Stimulated activated CD4-positive, alpha-beta T cell treated with anti-CD3 and anti-CD28 coated beads, Interleukin-1b, Interleukin-23, amount 100 ng/mL, for 24 hours (primary cell): ENCODE measurements at places on chromosomes 3 and 15.

DNA sequence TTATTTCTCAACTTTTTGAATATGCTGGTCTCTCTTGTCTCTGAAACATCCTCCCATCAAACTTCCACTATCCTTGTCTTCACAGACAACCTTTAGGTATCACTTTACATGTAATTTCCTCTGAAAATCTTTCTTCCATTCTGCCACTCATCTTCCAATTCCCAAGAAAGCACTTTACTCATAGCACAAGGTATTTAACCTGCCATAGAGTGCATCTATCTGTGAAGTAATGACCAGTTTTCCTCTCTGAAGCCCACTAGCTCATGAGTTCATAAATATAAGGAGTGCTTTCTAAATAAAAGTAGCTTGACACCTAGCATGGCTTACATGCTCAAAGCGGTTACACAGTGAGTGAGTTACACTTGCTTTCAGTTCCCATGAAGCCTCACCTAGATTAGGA, 160.7 kb upstream of the CMC1 start:
- DNase-seq: no peak

GRCh38 chr15:91711384-91712033, 142.0 kb upstream of the SLCO3A1 start:
- no peak for DNase-seq

- DNase-seq: no peak
These were observed 65.6 kb downstream of the COL6A6 start for GRCh38 chr3:130582457-130583153.

GRCh38 chr15:79970624-79971434, at the start of gene BCL2A1:
Gene BCL2A1, minus strand, starts transcription at chr15:79971196. Its CDS starts 77 bp downstream, at chr15:79971119.
- peak; percentile 50 for DNase-seq

DNA sequence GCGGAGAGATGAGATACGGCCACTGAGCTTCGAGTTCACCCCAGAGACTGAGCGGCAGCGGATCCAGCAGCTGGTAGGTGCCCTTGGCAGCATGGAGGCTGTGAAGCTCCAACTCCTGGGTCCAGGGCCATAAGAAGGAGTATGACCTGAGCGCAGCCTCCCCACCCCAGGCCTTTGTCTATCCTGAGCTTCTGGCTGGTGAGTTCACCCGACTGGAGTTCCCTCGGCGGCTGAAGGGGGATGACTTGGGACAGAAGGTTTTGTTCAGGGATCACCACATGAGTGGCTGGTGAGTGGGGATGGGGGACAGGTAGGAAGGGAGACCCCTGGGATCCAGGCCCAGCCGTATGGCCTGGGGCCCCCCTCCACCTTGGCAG, 2.6 kb downstream of the PPM1M start:
- no peak for DNase-seq

GRCh38 chr3:59418836-59419235, 369.0 kb upstream of the CFAP20DC start:
- no peak for DNase-seq

DNA sequence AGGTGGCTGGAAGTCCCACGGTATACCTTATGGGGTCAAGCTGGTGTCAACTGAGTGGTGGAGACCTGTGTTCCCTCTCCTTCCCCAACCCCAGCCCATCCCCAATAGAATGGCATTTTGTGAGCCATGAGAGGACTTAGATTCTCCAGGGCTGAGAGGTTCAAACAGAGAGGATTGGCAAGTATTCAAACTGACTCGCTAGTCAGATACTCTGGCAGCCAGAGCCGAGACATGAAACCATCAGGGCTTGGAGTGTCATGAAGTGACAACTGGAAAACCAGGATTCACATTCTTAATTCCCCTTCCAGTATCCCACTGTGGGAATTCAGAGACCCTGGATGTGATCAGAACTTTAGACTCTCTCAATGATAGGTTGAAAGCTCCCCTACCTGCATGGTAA, 159.4 kb upstream of the SNTN start:
- DNase-seq: no peak

DNA sequence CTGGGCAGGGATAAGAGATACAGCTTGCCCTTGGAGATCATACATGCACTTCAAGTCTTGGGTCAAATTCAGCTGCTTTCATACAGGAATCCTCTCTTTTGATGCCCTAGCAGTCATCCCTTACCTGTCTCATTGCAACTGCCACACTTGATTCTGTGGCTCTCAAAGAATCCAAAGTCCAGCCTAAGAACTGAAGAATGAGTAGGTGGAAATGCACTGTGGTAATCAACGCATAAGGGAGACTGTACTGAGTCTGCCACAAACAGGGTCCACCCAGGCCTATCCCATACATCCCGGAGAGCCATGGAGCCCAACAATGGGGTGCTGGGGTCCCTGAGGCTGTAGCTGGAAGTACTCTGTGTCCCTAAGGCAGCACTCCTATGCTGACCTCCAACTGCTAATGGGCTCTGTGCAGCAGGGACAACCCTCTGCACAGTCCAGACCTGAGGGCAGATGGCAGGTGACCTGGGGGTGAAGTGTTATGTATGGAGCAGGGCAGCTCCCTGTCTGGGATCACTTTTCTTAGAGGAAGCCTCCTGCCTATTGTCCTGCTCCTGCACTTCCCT, 1.7 kb upstream of the VPS18 start:
- DNase-seq: no peak

DNA sequence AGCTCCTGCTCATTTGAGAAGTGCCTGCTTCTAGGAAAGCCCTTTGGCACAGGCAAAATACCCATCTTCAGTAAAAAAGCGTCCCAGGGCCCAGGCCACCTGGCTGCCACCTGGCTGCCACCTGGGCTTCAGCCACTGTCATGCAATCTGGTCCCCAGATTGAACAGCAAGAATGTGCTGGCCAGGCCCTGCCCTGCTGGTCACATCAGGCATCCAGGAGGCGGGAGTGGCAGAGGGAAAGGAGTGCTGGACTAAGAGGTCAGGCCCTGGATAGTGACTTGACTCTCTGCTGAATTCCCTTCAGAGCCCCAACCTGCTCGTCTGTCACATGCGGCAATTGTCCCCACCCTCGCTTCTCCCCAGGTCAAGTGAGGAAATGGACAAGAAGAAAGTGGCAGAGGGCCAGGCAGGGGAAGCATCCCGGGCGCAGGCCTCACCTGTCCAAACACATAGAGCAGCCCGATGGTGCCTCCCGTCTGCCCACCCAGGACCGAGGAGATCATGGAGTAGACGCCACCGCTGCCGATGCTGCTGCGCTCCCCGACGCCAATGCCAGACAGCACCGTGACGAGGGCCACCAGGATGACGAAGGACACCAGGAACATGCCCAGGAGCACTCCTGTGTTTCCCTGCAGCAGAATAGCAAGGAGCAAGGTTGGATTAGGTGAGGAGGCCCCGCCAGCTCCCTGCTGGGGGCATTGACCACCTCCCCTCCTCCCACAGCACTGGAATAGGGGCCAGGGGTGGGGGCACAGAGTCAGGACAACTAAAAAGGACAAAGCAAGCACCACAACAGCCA, 25.5 kb downstream of the SLC12A8 start:
- DNase-seq: no peak

- DNase-seq: no peak
These were observed 125.3 kb downstream of the BDH1 start for GRCh38 chr3:197430502-197430901.

DNA sequence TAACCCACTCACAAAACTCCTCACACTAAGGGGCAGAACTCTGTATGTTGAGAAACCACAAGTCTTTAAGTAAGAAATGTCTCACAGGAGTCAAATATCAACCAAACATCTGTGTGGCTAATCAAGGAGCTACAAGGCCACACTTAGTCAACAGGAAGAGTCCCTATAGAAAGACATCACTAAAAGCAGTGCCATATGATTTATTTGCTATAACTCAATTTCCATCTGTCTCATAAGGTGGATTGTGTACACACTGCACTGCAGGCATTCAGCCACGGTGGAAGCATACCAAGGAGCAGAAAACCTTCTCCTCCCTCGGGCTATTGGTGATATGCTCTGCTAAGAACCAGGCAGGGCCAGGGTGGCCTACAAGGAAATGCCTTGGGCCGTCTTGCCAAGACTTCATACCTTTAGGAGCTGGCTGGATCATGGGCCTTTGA, 197.6 kb upstream of the CFAP20DC start:
- no peak for DNase-seq

DNA sequence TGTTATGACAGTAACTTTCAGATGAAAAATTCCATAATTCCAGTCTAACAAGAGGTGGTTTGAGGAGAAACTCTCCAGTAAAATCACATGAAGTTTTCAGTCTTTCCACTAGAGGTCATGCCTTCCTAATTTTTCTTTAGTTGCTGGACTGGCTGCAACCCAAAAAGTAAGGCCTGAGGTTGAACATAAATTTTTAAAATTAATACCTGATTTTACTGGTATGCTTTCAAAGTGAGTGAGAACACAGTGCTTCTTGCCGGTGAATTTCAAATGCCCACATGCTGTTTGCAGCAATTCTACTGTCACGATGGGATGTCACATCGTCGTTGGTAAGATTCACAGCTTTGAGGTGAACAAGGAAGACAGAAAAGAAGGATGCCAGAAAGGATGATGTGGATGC, 89.0 kb upstream of the FGF12 start:
- DNase-seq: no peak

- DNase-seq: no peak
These were observed 395.3 kb downstream of the GAP43 start for GRCh38 chr3:116018646-116019045.

- DNase-seq: no peak
These were observed 556.1 kb downstream of the SI start for GRCh38 chr3:164522073-164522763.

DNA sequence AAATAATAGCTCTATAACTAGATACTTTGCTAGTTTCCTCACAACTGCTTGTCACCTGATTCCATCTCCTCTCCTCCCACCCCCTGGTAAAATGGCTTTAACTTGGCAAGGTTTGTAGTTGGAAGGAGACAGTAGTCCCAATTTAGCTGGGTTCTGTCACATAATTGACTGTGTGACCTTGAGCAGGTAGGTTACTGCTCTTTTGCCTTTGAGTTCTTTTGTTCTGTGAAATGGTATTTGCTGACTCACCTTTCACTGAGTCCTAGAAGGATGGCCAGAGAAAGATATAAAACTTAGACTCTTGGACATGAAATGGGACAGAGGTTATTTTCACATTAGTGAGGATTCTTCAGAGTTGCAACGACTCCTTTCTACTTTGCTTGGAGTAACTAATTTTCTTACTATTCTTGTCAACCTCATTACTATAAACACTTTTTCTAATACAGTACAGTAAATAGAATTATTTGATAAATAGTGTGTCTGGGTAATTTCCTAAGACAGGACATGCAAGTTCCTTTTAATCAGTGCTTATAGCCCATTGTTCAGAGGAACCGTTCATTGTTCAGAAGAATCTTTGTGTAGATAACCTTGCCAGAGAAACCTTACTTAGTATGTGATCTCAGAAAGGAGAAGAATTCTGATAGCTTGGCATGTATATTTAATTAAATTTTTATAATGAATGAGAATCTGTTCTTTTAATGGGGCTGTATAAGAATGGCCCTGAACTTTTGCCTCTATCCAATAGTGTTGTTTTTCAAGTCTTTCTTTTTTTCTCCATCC, 14.3 kb downstream of the AKAP13 start:
- DNase-seq: no peak

DNA sequence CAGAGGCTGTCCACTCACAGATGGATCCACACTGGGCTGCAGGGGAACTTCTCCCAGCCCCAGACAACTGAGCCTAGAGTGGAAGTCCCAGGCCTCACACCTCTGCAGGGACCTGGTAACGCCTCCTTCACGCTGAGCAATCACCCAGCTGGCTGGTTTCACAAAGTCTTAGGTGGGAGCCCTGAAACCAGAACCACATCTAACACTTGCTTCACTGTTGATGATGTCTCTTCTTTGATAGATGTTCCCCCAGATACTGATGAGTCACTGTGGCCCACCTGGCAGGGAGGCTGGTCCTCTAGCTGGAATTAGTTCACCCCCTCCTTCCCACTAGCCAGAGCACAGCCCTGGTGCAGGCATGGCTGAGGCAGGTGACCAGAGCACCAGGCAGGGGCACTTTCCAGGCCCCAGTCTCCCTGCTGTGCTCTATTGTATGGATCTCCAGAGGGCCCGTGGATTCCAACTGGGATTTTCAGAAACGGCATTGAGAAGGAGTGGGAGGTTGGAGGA, 33.5 kb downstream of the MYL3 start:
- no peak for DNase-seq

DNA sequence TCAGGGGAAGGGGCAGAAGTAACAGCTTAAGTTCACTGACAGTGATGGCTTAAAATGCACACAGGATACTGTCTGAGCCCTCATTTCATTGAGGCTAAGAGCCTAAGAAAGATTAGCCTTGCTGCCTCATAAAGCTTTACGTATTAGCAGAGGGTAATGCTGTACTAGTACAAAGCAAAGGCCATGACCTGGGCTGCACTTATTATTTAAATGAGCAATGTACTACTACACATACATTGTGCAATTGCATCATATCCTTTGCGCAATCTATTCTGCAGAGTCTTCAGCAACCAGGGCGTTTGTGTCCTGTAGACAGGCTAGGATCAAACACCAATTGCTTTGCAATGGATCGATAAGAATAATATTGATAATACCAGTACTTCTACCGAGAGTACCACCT, 221.8 kb downstream of the TPRG1 start:
- DNase-seq: no peak

GRCh38 chr15:25742776-25743547, 120.2 kb downstream of the ATP10A start:
- DNase-seq: no peak

- no peak for DNase-seq
These were observed 85.8 kb downstream of the CFAP20DC start for GRCh38 chr3:58963928-58964503.
